Activated CD4-positive, alpha-beta memory T cell treated with anti-CD3 and anti-CD28 coated beads for 36 hours (primary cell): ENCODE measurements at places on chromosomes 5 and 9. TPM values are rescaled to one million over a fixed set of nuclear protein-coding genes. Genes with fewer than 3 reads are reported as not detected.

MEGF10 gene
- not detected for total RNA-seq

SLC9A3 gene
- total RNA-seq, result 1.7 TPM

GRCh38 chr5:148962761-148963324 is 100.0 kb downstream of the SH3TC2 start:
- peaks cover 4% of the 10 kb centered on the region for H3K4me1 ChIP-seq
- H3K27me3 ChIP-seq, result peaks cover 2% of the 10 kb centered on the region
- no peak overlapping the region for H3K27ac ChIP-seq
- no peak overlapping the region for H3K4me3 ChIP-seq
- DNase-seq, result no peak
- H3K36me3 ChIP-seq, result no peaks in the 10 kb centered on the region

TMEM171 gene
- total RNA-seq, result not detected

GRCh38 chr5:138504799-138505198 is 38.2 kb downstream of the ETF1 start:
- no peak overlapping the region for H3K27ac ChIP-seq
- H3K4me3 ChIP-seq, result no peak overlapping the region

DNA sequence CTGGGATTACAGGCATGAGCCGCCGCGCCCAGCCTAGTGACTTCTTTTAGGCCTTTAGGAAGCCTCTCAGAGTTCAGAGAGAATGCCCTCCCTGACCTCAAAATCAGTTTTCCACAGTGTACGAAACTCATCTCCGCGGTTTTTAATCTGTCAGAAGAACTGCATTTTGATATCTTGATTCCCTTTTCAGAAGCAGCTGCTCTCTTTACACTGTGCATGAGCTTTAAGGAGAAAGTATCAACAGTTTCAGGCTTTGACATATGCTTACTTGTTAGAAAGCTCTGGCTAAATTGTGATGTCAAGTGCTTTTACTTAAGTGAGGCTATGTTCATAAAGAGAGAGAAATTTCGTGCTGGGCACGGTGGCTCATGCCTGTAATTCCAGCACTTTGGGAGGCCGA is 74.6 kb downstream of the USP20 start:
- no peak for DNase-seq
- peaks cover 50% of the 10 kb centered on the region for H3K36me3 ChIP-seq
- peaks cover 20% of the 10 kb centered on the region for H3K4me1 ChIP-seq
- peak overlapping the region; percentile 83 for H3K27ac ChIP-seq
- no peak overlapping the region for H3K4me3 ChIP-seq

DNA sequence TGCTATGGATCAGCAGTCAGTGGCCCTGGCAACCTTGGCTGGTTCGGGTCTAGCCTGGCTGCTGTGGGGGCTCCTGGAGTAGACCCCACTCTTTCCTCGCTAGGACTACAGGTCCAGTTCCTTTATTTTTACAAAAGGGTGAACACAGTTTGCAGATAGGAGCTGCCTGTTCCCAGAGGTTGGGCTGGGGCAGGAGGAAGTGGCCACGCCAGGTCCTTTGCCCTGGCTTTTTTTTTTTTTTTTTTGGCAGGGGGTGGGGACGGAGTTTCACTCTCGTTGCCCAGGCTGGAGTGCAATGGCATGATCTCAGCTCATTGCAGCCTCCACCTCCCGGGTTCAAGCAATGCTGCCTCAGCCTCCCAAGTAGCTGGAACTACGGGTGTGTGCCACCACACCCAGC is 7.9 kb downstream of the SLC2A6 start:
- H3K4me3 ChIP-seq, result no peak overlapping the region
- no peak overlapping the region for H3K27ac ChIP-seq
- H3K4me1 ChIP-seq, result no peaks in the 10 kb centered on the region
- no peaks in the 10 kb centered on the region for H3K36me3 ChIP-seq
- H3K27me3 ChIP-seq, result no peaks in the 10 kb centered on the region
- no peak for DNase-seq

PCDHB10 gene
- total RNA-seq, result not detected

MSX2 gene
- total RNA-seq, result not detected

NEUROG1 gene
- not detected for total RNA-seq

GRCh38 chr5:180235077-180235476 is 26.1 kb upstream of the RASGEF1C start:
- no peak overlapping the region for H3K27ac ChIP-seq
- DNase-seq, result no peak
- H3K27me3 ChIP-seq, result no peaks in the 10 kb centered on the region
- no peaks in the 10 kb centered on the region for H3K4me1 ChIP-seq
- H3K4me3 ChIP-seq, result no peak overlapping the region

- no peak overlapping the region for H3K4me3 ChIP-seq
- no peaks in the 10 kb centered on the region for H3K4me1 ChIP-seq
- no peak for DNase-seq
- H3K27me3 ChIP-seq, result no peaks in the 10 kb centered on the region
- H3K36me3 ChIP-seq, result peaks cover 8% of the 10 kb centered on the region
These were observed 52.2 kb downstream of the PTCD2 start for GRCh38 chr5:72372331-72372730.

- no peak overlapping the region for H3K4me3 ChIP-seq
- no peak for DNase-seq
- no peaks in the 10 kb centered on the region for H3K4me1 ChIP-seq
- no peaks in the 10 kb centered on the region for H3K36me3 ChIP-seq
- H3K27ac ChIP-seq, result no peak overlapping the region
- peaks cover 8% of the 10 kb centered on the region for H3K27me3 ChIP-seq
These were observed 52.7 kb upstream of the NEURL1B start for GRCh38 chr5:172588380-172588779.

LRRC70 gene
- 0.34 TPM for total RNA-seq
